Activated CD8-positive, alpha-beta memory T cell treated with anti-CD3 and anti-CD28 coated beads for 4 hours (primary cell): ENCODE measurements at places on chromosomes 5 and 9.

DNA sequence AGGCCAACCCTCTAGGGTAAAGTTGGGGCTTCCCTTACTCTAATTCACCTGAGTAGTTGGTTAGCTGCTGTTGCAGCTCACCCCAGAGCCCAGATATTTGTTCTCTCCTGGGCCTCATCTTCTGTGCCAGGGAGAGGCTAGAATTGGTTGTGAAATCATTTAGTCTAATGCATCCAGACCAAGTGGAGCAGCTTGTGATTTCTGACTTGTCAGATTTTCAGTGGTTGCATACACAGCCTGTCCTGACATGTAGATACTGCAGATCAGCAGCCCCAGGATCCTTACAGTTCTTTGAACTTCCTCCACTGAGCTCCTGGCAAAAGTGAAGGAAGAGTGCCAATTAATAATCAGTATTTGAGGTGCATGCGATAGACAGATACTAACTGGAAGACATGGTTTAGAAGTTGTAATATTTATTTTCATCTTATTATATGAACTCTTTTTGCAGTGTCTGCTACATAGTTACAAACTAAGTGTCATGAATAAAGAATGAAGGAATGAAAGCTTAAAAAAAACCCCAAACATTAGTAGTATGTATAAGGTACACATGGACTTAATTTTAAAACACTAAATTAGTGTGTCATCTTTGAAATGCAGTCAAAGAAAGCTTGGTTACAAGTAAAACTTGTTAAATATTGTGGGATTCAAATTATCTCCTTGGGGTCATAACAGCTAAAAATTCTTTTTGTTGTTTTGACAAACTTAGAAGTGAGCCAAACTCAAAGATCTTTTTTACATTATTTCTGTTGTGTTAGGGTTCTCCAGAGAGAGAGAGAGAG is 128.5 kb downstream of the VPS13A start:
- DNase-seq: no peak

DNA sequence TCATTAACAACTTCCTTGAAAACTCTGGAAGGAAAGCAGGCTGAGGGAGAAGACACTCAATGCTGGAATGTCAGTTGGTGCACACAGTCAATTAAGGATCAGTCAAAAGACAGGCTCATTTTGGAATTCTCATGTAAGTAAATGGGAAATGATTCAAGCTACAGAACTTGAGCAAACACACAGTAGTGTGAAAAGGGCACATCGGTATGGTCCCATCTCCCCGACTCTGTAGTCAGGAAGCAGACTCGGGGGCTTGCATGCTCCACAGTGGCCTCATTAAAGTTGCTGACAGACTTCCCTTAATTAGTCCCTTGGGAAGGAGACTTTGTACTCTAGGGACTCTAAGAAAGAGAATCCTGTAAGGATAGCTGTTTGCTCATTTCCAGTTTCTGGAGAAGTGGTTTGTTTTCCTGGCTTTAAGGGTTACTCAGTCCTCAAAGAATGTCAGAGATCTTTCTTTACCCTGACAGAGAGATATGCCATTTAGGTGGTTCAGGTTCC is 339.2 kb downstream of the ADAMTS6 start:
- DNase-seq: no peak

GRCh38 chr5:178561746-178562264 is 28.4 kb downstream of the COL23A1 start:
- no peak for DNase-seq

- DNase-seq: no peak
These were observed 68.4 kb downstream of the SLC25A46 start for GRCh38 chr5:110807169-110807568.
